ENCODE measurements at places on chromosomes 7 and 10.

DNA sequence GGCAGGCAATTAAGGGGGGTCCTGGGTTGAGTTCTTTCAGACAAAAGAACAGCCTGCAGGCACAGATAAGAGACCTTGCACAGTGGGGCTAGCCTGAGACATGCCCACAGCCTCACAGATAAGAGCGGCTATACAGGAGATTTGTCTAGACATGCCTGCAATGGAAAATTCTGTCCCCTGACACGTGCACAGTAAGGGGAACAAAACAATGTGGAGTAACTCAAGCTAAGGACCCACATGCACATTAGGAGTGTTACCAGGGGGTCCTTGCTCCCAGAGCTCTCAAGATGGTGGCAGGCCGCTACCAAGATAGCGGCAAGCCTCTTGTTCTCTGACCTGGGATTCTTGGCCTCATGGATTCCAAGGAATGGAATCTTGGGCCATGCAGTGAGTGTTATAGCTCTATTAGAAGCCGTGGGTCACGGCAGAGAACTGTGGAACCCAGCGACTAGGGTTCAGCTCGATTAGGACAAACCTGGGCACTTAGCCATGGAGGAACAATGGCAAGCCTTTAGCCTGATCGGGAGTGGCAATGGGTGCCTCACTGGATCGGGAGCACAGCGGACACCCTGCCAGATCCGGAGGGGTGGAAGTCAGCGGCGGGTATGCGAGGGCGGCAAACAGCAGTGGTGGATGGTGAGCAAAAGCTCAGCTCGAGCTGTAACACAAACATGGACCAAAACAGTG, 196.9 kb downstream of the CCSER2 start:
- DNase-seq = no peak

- no peak for DNase-seq
Observed at GRCh38 chr7:101112233-101112632, 14.7 kb upstream of the SERPINE1 start.

DNA sequence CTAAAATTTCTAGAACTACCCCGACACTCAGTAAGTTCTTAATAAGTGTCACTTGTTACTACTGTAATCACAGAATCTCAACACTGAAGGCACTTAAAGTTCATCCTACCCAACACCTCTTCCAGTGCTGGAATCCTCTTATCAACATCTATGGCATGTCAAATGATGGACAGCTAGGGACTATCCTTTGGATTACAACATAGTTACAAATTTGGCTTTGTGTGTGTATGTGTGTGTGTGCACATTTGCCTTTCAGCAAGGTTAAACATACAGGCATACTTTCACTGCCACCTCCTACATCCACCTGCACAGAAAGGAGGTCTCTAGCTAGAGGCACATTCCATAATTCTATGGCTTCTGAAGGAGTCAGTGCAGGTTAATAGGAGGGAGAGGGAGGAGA, 25.8 kb downstream of the PTTG1IP2 start:
- no peak for DNase-seq

- DNase-seq = no peak
Observed at GRCh38 chr7:44858161-44858560, 10.3 kb upstream of the H2AZ2 start.

All from activated CD4-positive, alpha-beta T cell treated with anti-CD3 and anti-CD28 coated beads, Interleukin-2, amount 50 U/mL, for 1 hour (primary cell).